Effector memory CD8-positive, alpha-beta T cell (primary cell): ENCODE measurements at places on chromosomes 11 and 22.

GRCh38 chr11:124754309-124754708, 2.3 kb upstream of the VSIG2 start:
- no peak for DNase-seq

GRCh38 chr11:79265756-79266322, 175.0 kb downstream of the TENM4 start:
- DNase-seq, result no peak

DNA sequence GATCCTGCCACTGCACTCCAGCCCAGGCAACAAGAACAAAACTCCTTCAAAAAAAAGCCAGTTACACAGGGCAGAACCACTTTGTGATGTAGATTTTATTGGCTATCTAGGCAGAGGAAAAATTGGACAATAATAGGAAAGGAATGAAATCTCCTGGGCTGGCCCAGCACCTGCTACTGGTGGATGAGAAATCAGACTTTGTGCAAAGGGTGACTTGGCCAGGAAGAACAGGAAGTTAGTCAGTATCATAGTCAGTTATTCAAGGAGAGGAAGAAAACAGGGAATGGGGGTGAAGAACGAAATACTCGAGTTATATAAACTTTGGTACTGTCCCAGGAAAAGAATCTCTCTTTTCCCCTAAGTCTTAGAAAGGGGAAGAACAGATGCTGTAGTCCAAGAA, 11.0 kb upstream of the SPTBN2 start:
- DNase-seq, result no peak

DNA sequence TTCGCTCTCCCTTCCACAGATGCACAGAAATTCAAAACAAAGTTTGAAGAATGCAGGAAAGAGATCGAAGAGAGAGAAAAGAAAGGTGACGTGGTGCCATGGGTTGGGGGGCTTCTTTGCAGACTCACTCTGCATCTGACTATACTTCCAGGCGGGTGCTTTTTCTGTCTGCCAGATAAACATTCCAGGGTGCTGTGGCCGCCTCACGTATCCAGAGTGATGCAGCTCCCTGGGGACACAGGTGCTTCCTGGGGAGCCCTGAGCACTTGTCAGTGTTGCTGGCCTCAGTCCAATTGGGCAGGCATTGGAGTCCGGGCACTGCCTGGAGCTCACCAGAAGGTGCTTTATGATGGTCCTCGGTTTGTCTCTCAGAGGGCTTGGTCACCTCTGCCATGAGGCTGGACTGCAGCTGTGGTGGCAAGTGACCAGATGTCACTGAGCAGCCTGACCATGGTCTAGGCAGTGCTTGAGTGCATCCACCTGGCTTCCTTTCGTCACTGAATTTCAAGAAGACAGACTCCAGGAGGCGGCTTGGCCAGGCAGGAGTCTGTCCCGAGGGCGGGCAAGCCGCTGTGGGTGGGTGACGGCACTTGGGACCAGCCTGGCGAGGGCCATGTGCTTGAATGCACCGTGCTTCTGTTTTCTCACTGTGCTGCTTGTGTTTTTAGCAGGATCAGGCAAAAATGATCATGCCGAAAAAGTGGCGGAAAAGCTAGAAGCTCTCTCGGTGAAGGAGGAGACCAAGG, 5.1 kb upstream of the ZDHHC8 start:
- no peak for DNase-seq

DNA sequence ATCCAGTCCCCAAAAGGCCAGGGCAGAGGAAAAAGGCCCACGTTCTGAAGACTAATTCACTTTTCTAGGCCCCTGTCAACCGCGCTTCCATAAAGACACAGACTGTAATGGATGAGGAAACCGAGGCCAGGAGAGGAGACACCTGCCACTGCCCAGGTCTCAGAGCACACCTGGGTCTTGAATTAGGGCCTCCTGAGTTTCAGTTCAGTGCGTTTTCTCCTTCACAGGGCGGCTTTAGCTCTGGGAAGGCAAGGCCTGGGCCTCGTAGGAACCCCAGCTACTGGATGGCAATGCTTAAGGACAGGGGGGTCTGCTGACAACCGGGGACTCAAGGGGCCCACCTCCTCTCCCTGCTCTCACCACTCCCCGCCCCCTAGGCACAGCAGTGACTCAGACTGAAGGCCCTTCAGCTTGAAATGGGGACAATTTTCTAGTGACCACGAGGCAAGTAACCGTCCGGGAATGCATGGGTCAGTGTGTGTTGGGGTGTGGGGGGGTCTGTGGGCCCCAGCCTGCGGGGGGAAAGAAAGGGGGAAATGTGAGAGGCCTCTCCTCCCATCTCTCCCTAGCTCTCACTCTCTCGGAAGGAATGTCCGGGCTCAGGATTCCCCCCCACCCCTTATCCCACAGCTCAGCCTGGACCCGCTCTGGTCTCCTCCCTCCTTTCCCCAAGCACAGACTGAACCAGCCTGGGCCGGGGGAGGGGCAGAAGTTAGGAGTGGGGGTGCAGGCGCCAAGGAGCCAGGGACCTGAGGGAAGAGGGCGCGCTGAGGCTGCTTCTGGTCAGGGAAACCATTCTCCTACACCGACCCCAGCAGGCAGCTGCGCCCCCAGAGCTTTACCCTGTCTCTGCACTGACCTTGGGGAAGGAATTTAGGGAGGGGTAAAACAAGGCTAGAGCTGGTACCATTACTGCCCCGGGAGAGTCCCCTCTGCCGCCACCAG, 17.2 kb downstream of the CREB3L1 start:
- DNase-seq, result no peak

GRCh38 chr11:120499859-120500258, 11.7 kb upstream of the GRIK4 start:
- no peak for DNase-seq

DNA sequence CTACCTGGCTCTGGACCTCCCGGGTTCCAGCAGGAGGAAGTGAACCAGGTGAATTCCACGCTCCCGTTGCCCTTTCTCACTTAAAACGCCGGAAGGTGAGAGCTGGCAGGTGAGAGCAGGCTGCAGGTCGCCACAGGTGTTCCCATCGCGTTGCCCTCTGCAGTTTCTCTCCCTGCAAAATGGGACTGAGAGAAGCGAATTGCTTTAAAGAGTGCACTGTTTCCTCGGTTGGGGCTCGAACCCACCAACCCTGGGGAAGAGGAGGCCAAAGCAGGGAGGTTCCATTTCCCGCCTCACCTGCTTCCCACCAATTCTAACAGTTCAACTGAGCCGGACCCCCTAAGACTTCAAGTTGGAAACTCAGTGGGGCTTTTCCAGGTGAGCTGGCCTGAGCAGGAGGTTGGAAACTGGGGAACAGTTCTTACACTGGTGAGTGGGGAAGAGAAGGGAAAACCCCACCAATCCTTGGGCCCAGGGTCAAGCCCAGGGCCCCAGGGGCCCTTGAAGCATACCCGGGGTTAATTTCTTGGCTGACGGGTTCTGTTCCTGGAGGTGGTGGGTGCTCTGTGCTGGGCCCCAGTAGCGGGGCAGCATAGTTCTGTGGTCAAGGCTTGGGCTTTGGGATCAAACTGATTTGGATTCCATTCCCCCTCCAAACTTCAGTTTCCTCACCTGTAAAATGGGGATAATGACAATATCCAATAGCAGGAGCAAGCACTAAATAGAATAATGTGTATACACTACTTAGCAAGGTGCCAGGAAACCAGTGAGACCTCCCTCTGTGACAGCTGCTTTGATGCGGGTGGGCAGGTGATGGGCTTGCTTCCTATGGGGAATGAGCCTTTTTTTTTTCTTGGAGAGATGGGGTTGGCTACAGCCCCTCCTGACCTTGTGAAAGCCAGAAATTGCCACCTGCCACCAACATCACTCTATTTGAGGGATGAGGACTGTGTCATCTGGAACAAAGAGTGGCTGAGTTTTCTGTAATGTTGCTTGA, 788 bp downstream of the CD82 start:
- DNase-seq, result no peak

- DNase-seq, result no peak
These were observed 1.2 kb upstream of the TSSK2 start for GRCh38 chr22:19129871-19130270.

GRCh38 chr22:35651085-35651484, 2.8 kb downstream of the APOL6 start:
- DNase-seq, result no peak

DNA sequence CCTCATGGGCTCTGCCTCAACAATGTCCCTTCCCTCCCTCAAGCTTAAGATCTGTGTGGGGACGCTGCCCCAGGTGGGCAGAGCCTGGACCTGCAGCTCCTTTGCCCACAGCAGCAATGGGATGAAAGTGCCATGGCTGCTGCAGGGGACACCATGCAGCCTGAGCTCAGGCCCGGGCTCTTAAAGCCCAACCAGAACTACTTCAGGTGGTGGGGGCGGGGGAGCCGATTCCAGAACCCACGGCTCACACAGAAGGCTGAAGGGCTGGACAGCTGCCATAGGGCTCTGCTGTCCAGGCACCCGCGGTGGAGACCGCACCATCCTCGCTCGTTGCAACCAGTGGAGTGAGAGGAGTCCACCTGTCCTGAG, 12.5 kb downstream of the CHID1 start:
- no peak for DNase-seq

DNA sequence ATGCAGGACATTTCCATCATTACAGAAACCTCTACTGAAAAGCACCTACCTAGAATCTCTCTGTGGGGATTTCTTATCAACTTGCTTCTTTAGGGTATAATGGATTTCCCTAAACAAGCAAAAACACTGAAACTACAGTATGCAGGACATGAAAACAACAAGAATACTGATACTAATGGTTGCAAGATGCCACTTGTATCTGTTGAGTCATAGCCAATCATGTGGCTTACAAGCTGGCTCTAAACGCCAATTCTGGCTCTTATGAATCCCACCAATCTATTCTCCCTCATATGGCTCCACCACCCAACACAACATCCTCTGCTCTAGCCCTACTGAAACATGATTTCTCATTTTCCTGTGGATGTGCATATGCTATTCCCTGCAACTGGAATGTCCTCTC, 22.6 kb downstream of the TENM4 start:
- no peak for DNase-seq

- no peak for DNase-seq
These were observed 57.9 kb upstream of the ANGPTL5 start for GRCh38 chr11:101974255-101974654.

DNA sequence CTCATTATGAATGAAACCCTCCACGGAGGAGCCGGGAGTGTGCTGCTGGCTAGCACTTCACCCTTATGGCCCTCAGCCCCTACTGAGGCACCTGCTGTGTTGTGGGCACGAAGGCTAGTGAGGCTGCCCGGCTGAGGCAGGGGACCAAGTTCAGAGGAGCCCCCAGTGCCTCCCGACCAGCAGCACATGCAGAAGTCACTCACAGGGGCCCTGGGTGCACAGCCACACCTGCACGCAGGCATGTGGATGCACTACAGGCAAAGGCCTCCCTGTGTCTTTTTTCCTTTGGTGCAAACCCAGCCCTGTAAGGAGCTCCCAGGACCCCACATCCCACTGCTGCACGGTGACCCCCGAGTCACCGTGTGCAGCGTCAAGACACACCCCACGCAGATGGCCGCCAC, 261.5 kb downstream of the BRD1 start:
- DNase-seq, result no peak

- DNase-seq, result no peak
These were observed 258.9 kb downstream of the BUD13 start for GRCh38 chr11:116513894-116514293.

GRCh38 chr11:45726493-45727054, 61.2 kb upstream of the CHST1 start:
- no peak for DNase-seq

DNA sequence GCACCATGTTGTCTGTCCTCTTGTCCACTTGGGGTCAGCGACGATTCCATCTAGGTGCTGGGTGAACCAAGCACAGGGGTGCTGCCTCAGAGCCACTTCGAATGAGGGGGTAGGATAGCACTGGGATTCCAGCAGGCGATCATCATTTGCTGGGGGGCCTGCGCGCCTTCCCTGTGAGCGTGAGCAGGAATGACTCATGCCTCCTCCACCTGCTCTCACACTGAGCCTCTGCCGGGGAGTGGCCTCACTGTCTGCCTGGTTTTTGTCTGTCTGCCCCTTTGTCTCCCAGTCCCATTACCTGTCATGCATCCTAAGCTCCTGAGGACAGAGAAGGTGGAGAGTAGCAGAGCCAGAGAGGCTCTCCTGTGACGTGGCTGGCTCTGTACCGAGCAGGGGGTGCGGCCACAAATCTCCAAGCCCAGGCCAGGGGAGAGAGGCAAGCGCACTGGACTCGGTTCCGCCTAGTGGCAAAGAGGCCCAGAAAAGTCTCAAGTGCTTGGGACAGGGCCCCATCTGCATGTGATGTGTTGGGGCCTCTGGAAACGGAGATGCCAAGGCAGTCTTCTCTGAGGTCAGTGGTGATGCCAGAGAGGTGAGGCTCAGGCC, 30.8 kb downstream of the RSPH14 start:
- no peak for DNase-seq
